Adrenal gland (tissue), 19 donors: ENCODE measurements at places on chromosomes 12 and 14. TPM values are rescaled to one million over a fixed set of nuclear protein-coding genes. Genes with fewer than 3 reads are reported as not detected.
A peak's percentile ranks its signal among the peaks of the same experiment; 100 is the strongest.

GRCh38 chr14:94701861-94702370, 68.0 kb downstream of the GSC start:
- no peak for DNase-seq

DNA sequence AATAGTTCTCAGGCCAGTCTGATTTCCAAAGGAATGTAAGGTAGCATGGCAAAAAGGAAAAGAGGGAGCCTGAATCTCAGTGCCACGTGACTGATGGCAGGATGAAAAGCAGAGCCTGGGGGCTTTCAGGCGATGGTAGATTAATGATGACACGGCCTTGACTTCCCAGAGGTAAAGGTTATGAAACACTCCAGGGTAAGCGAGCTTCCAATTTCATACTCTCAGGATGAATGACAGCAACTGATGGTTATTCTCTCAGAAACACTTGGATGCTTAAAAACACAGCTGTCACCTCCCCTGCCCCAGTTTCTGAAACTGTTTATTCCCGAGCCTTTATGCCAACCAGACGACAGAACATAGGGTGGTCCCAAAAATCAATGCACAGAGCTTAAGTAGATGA, 28.8 kb downstream of the GDF11 start:
- DNase-seq, result no peak

DNA sequence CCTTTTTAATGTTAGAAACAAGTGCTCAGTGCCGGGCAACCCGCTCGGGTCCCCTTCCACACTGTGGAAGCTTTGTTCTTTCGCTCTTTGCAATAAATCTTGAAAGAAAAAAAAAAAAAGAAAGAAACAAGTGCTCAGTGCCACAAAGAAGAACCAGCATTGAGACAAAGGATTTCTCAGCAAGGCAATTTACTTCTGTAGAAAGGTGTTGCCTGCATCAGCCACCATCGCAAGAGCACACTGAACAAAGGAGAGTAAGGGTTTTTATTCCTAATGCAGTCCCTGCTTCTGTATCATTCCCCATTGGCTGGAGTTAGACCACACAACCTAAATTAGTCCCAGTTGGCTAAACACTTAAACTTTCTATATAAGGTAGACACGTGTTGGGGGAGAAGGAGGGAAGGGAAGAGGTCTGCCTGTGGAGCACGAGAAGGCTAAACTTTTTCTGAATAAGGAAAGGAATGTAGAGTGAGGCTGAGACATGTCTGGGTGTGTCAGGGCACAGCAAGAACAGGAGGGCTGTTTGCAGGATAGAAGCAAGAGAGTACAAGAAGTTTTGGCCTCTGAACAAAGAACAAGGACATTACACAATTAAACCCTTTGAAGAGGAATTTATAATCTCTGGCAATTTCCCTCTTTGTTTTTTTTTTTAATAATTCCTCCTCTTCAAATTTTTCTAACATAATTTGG, 21.4 kb downstream of the KLRF2 start:
- DNase-seq, result no peak

- no peak for DNase-seq
These were observed 36.8 kb downstream of the IQSEC3 start for GRCh38 chr12:103169-103981.

- peak; percentile 22 for DNase-seq
These were observed 68.6 kb upstream of the USP15 start for GRCh38 chr12:62191491-62192179.

- no peak for DNase-seq
These were observed 83.8 kb upstream of the CLEC14A start for GRCh38 chr14:38339696-38340095.

HOXC5 gene
- 0.86 TPM for total RNA-seq

DNA sequence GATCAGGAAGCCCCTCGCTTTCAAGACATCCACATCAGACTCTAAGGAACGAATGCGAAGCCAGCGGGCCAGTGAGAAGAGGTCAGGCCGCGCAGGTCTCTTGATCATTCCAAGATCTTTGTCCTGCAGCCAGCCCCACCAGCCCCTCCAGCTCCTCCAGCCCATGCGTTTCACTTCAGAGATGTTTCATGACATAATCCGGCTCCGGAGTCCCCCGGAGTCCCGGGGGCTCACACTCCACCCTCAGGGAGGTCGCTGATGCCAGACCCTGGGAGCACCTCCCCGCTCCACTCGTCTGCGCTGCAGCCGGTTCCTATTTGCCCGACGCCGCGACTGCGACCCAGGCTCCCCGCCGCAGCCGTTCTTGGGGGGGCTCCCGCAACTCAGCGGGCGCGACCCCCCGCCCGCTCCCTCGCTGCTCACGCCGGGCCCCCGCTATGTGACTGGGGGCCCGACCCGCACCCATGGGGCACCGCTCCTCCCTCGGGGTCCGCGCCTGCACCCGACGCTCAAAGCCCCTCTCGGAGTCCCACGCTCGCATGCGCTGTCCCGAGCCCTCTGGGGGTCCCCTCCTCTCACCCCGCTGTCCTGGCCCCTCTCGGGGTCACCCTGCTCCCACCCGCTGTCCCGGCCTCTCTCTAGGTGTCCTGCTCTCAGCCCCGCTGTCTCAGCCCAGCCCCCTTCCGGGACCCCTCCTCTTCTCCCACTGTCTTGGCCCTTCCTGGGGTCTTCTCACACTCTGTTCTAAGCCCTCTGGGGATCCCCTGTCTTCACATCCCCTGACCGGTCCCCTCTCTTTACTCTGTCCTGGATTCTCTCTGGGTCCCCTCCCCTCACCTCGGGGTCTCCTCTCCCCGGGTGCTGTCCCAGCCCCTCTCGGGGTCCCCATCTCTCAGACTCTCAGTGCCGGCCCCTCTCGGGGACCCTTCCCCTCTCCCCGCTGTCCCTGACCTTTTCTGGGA, 1.1 kb downstream of the TAOK3 start:
- DNase-seq, result peak; percentile 29

GRCh38 chr14:73403181-73403752, 55.1 kb downstream of the NUMB start:
- DNase-seq, result no peak

ACSM4 gene
- total RNA-seq, result not detected

- DNase-seq, result no peak
These were observed 38.7 kb upstream of the DUSP6 start for GRCh38 chr12:89390802-89391673.

DNA sequence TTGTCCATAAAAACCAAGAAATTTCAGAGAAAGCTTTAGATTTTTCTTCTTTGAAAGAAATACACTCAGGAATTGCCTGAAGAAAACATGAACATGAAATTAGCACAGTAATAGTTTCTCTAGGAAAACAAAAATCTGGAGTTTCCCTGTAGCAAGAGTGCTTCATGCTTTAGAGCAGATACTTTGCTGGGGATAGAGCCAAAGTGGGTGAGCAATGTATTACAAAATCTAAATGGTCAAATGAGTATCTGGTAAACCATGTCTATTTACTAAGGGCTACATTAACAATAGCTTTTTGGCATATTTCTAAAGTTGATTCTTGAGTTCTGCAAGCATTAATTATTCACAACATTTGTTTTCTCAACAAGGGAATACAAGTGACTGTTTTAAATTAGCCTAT, 26.2 kb downstream of the AVPR1A start:
- no peak for DNase-seq

GRCh38 chr14:74579447-74580274, 32.4 kb downstream of the LTBP2 start:
- no peak for DNase-seq

- DNase-seq, result no peak
These were observed 368.7 kb upstream of the GARIN6 start for GRCh38 chr12:99278899-99279298.

SELPLG gene
- 1.5 TPM for total RNA-seq

DNA sequence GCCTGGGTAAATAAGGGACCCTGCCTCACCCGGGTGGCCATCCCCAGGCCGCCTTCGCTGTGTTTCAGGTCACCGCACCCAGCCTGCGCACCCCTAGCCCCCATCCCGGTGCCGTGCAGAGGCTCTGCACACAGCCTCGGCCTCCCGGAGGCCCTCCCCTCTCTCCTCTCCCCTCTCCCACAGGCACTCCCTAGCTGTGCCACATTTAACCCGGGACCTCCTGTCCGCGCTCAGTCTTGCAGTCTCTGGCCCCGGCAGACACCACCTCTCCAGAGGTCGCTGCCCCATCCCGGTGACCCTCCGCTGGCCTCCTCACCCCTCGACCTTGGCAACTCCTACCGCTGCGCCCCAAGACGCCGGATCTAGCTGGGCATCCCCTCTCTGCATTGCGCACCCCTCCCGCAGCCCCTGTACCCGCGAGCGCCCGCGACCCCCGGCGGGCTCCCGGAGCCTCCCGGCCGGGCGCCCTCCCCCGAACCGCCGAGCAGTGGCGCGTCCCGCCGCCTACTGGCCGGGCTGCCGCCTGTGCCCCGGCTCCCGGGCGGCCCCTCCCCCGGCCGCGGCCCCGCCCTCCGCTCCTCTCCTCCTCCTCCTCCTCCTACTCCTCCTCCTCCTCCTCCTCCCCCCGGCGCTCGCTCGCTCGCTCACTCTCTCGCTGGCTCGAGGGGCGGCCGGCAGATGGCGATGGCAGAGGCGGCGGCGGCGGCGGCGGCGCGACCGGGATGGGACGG, 120.7 kb downstream of the AACS start:
- peak; percentile 85 for DNase-seq

- no peak for DNase-seq
These were observed 139.7 kb downstream of the SLCO1B3 start for GRCh38 chr12:20950248-20950647.

DNA sequence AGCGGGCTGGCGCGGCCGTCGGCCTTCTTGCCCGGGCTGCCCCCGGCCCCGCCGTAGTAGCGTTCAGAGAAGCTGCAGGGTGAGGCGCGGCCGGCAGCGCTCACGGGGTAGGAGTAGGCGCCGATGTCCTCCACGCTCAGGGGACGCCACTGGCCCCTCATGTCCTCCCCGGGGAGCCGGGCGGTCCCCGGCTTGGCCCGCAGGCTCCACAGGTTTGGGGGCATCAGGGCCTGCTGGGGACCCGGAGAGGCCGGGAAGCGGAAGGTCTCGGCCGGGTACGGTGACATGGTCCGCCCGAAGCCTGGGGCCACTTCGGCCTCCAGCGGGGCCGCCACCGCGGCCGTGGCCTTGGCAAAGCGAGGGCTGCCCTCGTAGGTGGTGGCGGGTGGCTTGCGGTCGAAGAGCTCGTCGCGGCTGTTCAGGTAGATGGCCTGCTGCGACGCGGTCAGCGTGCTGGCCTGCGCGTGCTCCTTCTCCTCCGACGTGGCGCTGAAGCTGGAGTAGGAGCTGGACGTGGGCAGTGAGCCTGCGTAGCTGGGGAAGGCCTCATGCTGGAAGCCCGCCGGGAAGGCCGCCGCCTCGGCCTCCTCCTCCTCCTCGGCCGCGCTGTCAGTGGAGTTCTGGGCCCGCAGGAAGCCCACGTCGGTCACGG, 48.7 kb downstream of the BEGAIN start:
- DNase-seq, result peak; percentile 6

GRCh38 chr14:89194376-89194775, 222.7 kb downstream of the FOXN3 start:
- DNase-seq, result no peak
